ENCODE measurements at places on chromosomes 6 and 20. TPM values are rescaled to one million over a fixed set of nuclear protein-coding genes. Genes with fewer than 3 reads are reported as not detected.

DNA sequence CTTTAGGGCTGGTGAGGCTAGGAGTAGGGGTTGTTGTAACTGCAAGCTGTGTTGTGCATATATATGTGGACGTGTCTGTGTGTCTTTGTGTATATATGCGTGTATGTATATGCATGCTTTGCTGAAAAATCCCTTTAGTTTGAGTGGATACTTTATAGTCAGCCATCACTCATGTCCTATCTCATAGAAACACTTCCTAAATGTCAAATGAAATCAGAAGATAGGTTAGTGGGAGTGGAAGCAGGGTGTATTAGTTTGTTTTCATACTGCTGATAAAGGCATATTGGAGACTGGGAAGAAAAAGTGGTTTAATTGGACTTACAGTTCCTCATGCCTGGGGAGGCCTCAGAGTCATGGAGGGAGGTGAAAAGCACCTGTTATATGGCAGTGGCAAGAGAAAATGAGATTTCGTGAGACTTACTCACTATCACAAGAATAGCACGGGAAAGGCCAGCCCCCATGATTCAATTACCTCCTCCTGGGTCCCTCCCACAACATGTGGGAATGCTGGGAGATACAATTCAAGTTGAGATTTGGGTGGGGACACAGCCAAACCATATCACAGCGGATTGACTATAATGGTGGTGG, 131.1 kb downstream of the JARID2 start:
- no peak for DNase-seq

DNA sequence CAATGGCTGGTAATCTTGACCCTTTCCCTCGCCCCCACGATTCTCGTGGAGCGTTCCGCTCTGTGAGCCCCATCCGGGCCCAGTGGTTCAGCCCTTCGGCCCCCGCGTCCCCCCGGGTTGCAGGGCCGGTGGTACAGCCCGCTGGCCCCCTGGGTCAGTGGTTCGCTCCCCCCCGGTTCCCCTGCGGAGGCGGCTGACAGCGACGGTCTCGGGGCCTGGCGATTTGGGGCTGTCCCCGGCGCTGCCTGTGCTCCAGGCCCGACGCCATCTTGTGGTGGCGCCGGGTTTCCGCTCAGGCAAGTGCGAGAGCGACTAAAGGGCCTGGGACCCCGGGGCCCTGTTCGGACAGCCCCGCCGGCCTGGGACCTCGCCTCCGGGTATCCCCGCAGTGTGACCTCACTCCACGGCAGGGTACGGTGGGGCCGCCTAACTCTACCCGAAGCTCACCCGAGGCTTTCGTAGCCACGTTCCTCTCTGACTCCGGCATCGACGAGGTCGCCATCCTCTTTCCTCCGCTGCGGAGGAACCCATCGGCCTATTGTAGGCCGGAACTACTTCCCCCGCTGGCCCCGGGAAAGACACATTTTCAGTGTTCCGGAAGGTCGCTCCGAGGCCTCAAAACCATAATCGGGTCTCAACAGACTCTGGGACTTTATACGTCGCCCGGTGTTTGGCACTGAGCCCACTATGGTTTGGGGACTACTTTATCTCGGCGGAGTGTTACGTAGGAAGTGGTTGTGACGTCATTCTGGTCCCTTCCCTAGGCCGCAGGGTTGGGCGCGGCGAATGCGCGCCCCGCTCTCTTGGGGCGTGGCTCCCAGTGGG, at the start of gene ZNF335:
Gene ZNF335, minus strand, starts transcription at position 529 of the 825 bp plus-strand sequence. CDS start 793 bp downstream, outside the sequence.
- DNase-seq, result peak; percentile 99

- no peak for DNase-seq
These were observed 21.2 kb upstream of the SNRPB2 start for GRCh38 chr20:16708602-16709001.

The TMEM74B gene
- total RNA-seq, result 0.71 TPM

DNA sequence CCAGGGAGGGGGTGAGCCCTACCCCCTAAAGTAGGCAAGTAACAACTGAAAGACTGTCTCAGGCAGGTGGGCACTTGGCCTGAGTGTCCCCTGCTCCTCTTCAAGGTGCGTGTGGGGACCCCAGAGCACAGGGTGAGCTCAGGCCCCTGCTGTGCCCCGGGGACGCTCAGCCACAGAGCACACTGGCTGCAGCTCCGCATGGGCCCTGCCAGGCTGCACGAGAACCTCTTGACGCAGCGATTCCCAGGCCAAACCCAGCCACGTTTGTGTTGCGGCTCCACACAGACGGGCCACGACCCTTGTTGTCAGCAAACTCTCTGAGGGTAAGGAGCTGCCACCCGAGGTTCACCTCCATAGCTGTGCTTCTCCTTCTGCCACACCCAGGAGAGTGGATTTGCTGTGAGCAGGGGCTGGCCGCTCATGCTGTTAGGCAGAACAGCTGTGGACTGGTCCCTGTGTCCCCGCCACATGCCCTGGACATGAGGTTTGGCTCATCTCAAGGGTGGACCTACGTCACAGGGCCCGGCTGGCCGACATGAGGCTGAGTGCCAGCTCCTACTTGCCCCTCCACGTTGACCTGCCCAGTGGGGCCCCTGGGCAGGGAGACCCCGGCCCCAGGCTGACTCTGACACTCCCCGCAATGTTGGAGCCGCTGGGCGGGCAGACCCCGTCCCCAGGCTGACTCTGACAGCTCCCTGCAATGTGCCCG, 29.7 kb upstream of the GATA5 start:
- no peak for DNase-seq

The GTSF1L gene
- not detected for total RNA-seq

DNA sequence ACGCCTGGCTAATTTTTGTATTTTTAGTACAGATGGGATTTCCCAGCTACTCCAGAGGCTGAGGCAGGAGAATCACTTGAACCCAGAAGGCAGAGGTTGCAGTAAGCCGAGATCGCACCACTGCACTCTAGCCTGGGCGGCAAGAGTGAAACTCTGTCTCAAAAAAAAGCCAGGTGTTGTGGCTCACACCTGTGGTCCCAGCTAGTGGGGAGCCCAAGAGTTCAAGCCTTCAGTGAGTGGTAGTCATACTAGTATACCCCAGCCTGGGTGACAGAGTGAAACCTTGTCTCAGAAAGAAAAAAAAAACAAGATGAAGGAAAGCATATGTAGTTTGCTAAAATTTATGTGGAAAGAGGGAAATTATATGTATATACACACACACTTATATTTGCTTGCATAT, 20.0 kb upstream of the POU5F1 start:
- no peak for DNase-seq

DNA sequence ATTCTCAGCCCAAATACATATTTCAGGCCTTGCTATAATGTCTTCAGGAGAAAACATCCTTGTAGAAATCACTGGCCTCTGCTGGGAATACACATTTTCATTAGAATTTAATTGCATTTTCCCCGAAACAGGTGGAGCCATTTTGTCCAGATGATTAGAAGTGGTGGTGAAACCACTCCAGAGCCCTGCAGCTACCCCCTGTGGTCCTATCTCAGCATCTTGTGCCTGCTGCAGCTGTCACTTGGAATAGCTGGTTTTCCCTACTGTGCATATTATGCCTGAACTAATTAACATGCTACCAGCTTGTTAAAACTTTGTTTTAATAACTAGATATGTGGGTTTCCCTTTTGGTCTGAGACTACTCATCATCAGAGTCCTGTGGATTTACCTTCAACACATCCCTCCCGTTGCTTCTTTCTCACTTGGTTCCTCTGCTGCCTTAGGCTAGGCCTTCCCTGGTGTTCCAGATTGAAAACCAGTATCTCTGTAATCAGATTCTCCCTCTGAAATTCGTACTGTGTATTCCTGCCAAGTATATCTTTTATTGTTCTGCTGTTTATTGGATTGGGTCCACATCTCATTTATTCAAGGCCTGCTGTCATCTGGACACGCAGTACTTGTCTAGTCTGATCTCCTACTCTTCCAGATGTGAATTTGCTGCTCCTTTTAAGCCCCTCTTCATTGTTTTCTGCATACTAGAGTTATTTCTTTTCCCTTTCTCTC, 15.2 kb downstream of the DNAH8 start:
- DNase-seq, result no peak

DNA sequence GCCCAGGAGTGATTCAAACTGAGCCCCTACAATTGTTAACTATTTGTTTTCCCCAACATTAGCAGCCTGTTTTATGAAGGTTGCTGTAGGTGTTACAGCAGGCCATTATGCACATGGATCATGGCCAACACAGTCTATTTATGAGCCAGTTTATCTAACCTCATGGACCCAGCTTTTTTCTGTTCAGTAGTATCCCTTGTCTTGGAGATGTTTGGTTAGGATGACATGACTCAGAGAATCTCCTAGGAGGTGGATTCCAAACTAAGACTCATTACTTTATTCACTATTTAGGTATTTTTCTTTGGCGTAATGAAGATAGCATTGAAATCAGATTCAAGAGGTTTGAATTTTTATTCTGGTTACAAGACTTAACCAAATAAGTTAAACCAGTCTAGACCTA, 62.8 kb upstream of the TFB1M start:
- DNase-seq, result no peak

DNA sequence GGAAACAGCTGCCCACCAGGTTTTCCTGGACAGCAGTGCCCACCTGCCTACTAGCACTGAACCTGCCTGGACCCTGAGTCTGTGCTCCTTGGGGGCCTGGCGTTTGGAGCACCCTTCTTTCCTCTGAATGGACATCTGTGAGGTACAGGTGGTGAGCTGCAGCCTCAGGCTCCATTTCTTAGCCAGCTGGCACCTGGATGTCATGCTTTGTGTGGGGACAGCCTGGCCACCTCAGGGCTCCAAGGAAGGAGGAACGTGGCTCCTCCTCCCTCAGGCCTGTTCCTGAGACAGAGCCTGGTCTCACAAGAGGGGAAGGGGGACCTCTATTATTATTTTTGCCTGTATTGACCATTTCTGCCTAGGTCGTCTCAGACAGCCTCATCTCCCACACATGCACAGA, 8.1 kb downstream of the TMEM151B start:
- DNase-seq, result no peak

The ZBTB9 gene
- total RNA-seq, result 3.9 TPM

The E2F1 gene
- 2.0 TPM for total RNA-seq

The GGT7 gene
- 11.8 TPM for total RNA-seq

DNA sequence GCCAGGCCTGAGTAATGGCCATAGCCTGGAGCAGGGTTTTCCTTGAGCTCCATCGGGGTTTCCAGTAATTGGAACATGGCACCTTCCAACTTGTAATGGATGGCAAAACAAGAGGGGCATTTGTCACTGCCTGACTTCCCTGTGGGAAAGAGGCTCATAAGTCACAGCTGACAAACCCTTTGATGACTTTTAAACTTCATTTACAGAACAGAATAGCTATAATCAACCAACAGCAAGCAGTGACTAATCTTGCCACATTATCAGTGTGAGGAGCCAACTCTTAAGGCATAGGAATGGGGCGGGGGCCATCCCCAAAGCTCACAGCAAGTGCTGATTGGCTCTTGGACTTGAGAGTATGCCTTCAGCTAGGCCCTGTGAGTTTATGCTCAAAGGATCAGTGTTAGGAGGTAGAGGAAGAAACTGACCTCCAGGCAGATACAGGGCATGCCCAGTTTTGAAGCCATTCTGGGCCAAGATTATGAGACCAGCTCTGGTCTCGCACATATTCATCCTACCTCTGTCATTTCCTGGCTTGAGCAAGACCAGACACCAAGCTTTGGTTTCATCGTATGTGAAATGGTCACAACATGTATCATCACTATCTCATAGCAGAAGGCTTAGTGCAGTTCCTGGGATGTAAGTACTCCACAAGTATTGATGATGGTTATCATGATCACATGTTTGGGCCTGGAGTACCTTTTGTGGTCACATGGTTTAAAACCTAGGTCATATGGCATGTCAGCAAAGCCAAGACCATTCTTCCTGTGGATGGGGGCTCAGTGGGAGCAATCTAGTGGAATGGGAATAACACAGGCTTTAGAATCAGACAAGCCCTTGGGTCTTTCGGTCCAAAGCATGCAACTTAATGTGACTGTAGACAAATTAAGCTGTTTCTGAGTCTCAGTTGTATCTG, 49.2 kb downstream of the EIF2S2 start:
- DNase-seq, result no peak

DNA sequence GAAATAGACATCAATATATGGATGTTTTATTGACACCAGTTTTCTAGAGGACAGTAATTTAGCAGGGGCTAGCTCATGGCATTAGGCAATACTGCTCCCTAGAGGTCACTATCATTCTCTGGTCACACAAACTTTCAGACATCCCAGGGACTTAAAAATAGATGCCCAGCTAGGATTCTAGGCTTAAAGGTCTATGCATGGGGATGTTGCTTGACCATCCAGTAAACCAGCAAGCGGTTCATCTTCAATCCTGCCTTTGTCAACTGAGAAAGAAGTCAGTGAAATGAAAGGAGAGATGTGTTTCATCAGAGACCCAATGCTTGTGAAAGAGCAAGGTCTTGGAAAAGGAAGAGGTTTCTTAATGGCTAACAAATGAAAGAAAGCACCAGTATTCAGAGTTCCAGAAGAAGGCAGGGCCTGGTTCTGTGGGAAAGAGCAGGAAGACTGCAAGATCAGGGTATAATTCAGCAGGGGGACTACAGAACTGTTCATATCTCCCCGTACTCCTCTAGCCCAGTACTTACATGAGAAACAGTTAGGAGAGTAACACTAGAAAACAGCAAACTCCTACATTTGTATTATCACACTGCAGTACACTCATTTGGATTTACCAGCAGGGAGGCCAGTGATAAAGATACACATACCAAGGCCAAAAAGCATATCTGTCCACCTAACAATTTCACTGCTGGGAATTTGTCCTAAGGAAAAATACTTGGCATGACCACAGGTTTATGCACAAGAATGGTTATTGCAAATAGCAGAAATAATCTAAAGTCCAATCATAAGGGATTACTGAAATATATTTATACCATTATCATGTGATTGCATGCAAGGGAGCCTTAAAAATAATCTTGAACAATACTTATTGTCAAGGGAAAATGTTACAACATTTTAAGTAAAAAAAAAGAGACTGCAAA, 151.4 kb upstream of the LAMA2 start:
- no peak for DNase-seq

- DNase-seq, result no peak
These were observed 90.7 kb upstream of the POPDC3 start for GRCh38 chr6:105270511-105270910.

GRCh38 chr6:157864185-157864761, 41.2 kb downstream of the SNX9 start:
- DNase-seq, result peak; percentile 70

DNA sequence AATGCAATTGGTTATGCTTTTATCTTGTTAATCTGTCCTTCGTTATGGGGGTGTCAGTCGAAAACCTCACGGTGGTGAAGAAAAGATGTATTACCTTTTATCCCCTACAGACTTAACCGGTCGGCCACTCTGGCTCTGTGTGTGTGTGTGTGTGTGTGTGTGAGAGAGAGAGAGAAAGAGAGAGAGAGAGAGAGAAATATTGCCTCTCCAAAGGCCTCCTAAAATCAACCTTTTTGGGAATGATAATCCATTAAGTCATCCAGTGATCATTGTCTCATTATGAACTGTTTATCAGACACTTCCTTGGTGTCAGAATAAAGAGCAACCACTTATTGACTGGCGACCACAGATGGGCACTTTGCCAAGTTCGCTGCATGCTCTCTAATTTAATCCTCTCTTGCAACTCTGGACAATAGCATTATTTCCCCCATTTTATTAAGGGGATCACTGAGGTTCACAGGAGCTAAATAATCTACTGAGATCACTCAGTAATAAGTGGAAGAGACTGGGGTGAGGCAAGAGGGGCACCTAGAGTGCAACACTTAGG, 30.7 kb downstream of the SLC35D3 start:
- DNase-seq, result no peak

GRCh38 chr6:65633501-65633900, 73.5 kb downstream of the EYS start:
- DNase-seq, result no peak

Data from posterior vena cava (tissue), 2 donors.